ENCODE measurements at places on chromosomes 1 and 21.

- DNase-seq = no peak
Observed at GRCh38 chr1:107750364-107750959, 214.5 kb downstream of the VAV3 start.

- peak; percentile 9 for DNase-seq
Observed at GRCh38 chr21:31866077-31866511, 6.7 kb upstream of the HUNK start.

- no peak for DNase-seq
Observed at GRCh38 chr1:41456847-41457540, 27.5 kb downstream of the EDN2 start.

GRCh38 chr1:192382758-192383157 is 66.0 kb downstream of the RGS21 start:
- no peak for DNase-seq

- no peak for DNase-seq
Observed at GRCh38 chr1:22327411-22327810, 124.2 kb upstream of the ZBTB40 start.

Measured in non-pigmented ciliary epithelial cell (primary cell).